DMS53 (cell line): ENCODE measurements at places on chromosomes 16 and 17.

GRCh38 chr16:12590409-12590808, 213.3 kb downstream of the CPPED1 start:
- DNase-seq, result no peak

- peak; percentile 84 for DNase-seq
Observed at GRCh38 chr16:50478075-50478772, 70.0 kb upstream of the NKD1 start.

DNA sequence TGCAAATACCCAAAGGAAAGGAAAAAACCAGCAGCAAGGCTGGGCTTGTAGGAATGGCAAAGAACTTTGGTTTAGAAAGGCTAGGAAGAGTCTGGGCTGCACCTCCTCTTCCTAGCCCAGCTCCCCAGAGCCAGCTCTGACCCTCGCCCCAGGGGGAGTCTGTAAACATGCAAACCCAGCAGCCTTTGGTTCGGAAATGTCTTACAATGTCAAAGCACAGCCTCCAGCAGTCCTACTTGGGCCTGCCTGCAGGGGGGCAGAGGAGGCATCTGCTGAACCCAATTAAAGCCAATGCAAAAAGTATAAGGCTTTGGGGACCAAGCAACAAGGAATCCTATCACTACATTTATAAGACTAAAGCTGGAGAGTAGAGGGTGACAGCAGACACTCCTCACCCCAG, 5.0 kb upstream of the FTSJ3 start:
- peak; percentile 19 for DNase-seq

DNA sequence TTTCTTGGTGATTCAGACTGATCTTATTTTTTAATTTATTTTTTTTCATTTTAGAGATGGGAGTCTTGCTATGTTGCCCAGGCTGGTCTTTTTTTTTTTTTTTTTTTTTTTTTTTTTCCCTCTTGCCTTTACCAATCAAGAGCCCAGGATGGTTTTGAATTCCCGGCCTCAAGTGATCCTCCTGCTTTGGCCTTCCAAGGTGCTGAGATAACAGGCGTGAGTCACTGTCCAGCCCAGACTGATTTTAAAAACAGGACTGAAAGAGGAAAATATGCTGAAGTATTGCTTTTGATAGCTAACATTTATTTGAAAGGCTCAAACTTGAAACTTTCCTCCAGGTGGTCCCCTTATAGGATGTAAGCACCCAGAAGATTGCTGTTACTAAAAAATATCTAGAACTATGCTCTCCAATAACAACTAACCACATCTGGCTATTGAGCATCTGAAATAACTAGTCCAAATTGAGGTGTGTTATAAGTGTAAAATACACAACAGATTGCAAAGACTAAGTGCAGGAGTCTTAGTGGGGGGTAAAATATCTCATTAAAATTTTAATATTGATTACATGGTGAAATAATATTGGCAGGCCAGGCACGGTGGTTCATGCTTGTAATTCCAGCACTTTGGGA, 15.8 kb upstream of the BRIP1 start:
- DNase-seq, result no peak

GRCh38 chr17:56881685-56882295, 32.1 kb downstream of the TRIM25 start:
- DNase-seq, result no peak

DNA sequence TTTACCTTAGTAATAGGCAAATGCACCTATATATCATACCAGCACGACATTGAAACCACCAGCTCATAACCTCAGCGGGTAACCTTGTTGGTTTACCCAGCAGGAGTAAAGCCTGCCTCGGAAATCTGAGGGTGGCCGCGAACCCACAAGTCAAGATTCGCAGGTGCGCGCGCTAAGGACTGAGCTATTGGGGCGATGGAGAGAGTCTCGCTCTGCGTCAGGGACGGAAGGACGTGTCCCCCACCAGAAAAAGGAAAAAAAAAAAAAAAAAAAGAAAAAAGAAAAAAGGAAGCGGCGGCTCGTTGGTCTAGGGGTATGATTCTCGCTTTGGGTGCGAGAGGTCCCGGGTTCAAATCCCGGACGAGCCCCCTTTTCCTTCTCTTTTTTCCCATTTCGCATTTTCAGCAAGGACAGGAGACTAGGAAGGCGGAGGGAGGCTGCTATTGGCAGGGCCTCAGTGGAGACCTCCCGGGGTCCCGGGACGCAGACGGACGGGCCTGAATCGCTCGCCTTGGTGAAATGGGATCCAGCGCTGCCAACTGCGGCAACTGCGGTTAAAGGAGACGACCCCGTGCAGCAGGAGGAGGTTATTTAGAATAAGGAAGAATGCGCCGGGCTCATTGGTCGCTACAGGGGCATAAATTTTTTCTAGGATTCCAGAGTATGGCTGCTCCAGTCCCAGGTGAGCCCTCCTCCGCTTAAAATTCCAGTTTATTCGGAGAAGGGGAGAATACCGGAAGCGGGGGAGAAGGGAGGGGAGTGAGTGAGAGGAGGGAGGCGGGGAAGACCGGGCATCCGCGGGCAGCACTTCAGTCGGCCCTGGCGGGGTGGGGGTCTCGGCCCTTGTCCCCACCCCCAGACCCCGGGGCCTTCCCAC, at the start of gene OR1F1:
Gene OR1F1 (plus strand): TSS at position 407 of the 877 bp plus-strand sequence.
- DNase-seq, result peak; percentile 74

DNA sequence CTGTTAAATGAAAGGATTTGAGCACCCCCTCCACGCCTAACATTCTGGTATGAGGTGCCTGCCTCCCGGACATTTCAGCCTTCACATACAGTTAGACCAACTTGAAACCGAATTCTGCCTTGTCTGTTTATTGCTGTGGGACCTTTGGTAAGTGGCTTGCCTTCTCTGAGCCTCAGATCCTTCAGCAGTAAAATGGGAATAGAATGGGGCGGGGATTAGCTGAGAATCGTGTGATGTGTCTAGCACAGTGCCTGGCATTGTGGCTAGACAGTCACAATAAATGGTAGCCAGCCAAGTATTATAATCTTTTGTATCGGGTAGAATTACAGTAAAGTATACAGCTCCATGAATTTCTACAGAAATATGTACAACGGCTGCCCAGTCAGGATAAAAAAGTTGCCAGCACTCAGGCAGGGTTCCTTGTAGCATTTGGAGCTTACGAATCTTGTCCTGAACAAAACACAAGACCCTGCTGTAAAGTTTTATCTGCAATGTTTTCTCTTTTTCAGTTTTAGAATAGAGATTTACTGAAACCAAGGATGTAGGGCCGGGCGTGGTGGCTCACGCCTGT, 786 bp downstream of the TMC7 start:
- DNase-seq, result no peak

DNA sequence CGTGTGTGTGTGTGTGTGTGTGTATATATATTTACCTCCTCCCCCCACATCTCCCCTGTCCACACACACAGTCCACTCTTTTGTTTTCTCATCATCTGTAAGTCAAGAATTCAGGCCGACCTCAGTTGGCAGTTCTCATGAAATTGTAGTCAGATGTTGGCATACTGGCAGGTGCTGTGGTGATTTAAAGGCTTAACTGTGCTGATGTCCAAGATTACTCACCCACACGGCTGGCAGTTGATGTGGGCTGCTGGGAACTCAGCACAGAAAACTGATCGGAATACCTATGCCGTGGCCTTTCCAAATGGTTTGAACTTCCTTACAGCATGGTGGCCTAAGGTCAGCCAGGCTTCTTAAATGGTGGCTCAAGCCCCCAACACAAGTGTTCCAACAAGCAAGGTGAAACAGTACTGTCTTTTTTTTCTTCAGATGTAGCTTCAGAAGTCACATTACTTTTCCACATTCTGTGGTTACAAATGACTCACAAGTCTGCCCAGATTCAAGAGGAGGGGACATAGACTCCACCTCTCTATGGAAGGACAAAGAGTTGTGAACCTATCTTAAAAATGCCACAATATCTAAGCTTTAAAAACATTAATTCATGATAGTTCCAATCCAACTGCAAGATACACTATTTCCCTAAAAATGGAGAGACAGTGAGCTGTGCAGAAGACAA, 198.5 kb upstream of the HS3ST4 start:
- DNase-seq, result no peak

DNA sequence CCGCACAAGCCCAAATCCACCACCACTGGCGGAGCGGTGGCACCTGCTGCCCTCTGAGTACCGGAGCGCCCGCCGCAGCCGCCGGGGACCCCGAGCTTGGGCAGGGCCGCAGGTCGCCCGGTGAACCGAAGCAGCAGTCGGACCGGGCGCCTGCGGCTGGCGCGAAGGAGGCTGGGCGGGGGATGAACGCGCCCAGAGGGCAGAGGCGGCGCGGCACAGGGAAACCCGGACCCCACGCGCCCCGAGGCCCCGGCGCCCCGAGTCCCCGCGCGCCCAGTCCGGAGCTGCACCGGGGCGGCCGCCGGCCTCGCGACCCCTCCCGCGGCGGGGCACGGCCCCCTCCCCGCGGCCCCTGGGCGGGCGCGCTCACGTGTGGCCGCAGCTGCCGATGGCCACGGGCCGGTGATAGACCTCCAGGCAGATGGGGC, 393 bp downstream of the RNF166 start:
- peak; percentile 45 for DNase-seq

- DNase-seq, result peak; percentile 86
Observed at GRCh38 chr17:74457146-74457819, 9.2 kb upstream of the CD300A start.

DNA sequence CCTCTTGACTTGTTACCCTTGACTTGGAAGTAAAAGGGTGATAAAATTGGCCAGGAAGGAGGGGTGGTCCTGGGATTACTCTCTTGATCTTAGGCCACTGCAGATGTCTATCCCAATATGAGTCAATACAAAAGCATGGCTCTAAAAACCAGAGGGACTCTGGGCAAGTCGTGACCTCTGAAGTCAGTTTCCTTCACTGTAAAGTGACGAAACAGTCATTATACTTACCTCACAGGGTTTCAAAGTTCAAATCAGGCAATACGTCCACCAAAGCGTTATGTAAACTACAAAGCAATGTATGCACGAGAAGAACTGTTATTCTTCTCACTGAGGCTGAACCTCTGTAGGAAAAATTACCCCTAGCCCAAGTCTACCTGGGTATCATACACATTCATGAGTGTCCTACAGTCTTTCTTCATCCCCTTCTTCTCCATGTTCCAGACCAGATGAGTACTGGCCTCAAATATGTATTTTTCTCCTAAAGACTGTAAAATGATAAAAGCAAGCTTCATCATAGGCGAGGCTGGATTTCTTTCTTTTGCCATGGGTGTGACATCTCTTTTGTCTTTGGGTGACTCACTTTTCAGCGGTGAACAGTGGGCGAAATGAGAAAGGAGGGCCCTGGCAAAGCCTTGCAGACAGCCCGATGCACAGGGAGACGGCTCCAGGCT, 34.5 kb upstream of the CLEC18B start:
- DNase-seq, result no peak
